ENCODE measurements at places on chromosomes 7 and 10.
A peak's percentile ranks its signal among the peaks of the same experiment; 100 is the strongest.

DNA sequence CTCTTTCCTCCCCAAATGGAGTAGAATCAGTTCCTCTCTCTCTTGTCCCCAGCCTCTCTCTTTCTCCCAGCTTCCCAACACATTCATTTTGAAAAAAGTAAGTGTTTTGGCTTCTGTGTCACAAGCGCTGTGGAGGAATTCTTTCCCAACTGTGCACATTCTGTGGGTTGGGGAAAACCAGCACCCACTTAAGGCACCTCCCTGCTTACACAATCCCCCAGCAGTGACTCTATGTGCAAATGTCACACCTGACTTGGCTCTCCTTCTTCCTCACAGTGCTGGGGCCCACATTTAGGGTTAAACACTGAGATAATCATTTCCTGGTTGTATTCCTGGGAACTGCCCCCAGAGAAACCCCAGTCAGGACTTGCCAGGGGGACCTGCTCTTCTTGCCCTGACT, 358.1 kb upstream of the ZNF32 start:
- DNase-seq, result no peak

GRCh38 chr10:110485541-110485940, 12.2 kb upstream of the DUSP5 start:
- no peak for DNase-seq

GRCh38 chr7:100632951-100633717, 8.2 kb downstream of the TFR2 start:
- peak; percentile 71 for DNase-seq

GRCh38 chr10:47140761-47141348, 159.1 kb upstream of the GDF10 start:
- DNase-seq, result no peak

GRCh38 chr7:96299496-96299895, 22.4 kb downstream of the SLC25A13 start:
- no peak for DNase-seq

DNA sequence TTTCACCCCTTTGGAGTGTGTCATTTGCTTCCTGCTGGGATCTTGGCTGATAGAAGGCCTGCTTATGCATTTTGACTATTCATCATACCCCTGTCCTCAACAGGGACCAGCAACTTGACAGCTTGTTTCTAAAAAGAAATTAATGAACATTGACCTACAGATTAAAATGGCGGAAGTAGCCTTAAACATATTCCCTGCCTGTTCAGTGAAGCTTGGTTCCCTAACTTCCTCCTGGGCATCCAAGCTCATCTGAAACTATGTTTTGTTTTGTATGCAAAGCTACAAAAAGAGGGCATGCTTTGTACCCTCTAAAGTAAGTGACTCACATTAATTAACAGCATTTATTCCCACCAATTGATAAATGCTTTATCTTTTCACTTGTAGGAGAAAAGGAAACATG, 26.8 kb upstream of the CDK14 start:
- no peak for DNase-seq

GRCh38 chr7:139600306-139600705, 76.8 kb downstream of the CLEC2L start:
- DNase-seq, result no peak

DNA sequence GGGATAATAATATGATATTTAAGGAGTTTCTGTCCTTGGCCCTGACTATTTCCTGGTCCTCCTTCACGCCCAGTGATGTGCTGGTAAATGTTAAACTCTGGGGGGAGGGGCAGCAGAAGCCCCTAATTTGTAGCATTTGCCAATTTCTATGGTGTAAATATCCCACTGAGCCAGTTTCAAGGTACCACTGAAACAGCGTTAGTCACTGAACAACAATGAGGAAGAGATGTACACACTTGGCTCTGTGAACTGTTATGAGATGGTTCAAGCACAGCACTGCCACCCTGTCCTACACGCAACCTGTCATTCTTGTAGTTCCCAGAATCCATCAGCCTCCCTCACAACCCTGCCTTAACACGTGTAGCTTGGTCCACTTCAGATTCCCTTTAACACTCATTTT, 39.8 kb downstream of the MET start:
- no peak for DNase-seq

GRCh38 chr7:71419546-71420337, 287.8 kb downstream of the GALNT17 start:
- DNase-seq, result no peak

DNA sequence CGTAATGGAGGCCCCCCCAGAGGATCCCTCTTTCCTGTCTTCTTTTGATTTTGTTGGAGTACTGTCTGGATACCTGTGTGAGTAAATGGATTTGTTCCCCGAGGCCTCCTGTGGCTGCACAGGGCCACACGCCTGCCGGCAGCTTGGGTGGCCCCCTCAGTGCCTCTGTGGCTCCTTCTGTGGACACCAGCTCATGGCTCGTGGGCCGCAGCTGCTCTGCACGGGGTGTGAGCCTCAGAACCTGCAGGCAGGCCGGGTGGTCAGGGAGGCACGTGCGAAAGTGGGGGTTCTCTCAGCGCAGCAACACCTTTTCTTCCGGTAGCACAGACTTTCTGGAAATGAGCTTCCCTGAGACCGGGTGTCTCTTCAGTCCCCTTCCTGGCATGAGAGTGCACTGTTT, 70.3 kb downstream of the WDR37 start:
- DNase-seq, result no peak
